ENCODE measurements at places on chromosomes 2 and 18. TPM values are rescaled to one million over a fixed set of nuclear protein-coding genes. Genes with fewer than 3 reads are reported as not detected.

The TEX51 gene
- not detected for total RNA-seq

The DSG1 gene
- not detected for total RNA-seq

The PRKAG3 gene
- total RNA-seq = not detected

The PLB1 gene
- total RNA-seq = 2.5 TPM

The TEX44 gene
- not detected for total RNA-seq

The MAB21L4 gene
- not detected for total RNA-seq

All from T-cell (primary cell).